Dermis blood vessel endothelial cell (primary cell): ENCODE measurements at places on chromosomes 5 and 9. TPM values are rescaled to one million over a fixed set of nuclear protein-coding genes. Genes with fewer than 3 reads are reported as not detected.

The PCDHB4 gene
- total RNA-seq = 0.17 and 0.19 TPM in 2 replicates

The SLC6A7 gene
- not detected in 2 replicates for total RNA-seq

DNA sequence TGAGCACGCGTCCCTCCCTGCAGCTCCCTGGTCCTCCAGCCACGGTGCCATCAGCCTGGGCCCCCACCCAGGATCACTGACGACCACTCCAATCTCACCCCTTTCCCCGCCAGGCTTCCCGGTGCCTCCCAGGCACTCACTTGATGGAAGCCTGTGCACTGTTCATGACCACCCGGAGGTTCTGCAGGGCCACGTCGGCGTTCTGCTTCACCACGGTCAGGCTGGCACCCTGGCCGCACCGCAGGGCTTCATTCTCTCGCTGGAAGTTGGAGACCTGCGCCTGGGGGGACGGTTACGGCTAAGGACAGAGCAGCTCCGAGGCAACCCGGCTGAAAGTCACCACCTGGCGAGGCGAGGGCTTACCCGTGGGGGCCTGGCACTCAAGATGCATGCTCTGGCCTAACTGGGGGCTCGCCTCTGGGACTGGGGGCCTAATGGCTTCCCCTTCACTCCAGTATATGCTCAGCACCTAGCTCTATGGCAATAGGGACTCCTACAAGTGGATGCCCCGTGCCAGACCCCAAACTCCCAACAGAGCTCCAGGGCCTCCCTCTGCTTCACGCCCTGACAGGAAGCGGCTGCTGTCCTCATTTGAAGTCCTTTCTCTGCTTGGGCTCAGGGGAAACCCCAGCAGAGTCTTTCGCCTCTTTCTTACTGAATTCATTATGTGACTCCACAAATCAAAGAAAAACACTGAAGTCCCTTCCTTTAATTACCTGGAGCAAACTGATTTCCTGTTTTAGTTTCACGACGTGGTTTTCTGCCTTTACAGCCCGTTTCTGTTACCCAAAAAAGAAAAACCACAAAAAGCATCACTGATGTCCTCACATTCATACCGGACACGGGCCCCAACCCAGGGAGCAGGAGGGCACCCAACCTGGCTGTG is 4.2 kb upstream of the SNAPC4 start:
- no peak for DNase-seq

DNA sequence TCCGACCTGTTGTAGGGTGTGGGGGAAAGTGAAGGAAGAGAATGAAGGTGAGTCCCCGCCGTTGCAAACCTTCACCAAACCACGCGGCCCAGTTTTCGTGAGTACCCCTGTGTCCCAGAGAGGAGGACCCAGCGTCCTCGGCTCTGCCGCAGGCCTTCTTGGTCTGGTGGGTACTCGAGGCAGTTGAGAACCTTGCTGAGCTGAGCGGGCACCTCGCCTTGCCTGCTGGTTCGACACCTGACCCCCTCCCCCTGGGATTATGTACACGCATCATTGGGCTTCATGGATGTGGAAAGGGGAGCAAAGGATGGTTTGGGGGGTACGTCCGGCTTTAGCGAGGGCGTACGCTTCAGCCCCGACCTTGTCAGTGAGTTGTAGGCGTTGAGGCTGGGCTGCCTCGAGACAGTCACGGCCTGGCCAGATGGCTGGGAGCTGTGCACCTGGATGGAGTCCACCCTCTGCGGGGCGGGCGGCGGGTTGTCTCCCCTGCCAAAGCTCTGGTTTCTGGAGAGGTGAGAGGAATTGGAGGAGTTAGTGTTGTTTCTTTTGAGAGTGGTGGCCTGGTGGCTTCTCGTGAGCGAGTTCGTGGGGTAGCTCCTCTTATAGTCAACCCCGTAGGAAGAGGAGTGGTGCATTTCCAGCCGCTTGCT is 128.1 kb downstream of the SEMA6A start:
- no peak for DNase-seq

DNA sequence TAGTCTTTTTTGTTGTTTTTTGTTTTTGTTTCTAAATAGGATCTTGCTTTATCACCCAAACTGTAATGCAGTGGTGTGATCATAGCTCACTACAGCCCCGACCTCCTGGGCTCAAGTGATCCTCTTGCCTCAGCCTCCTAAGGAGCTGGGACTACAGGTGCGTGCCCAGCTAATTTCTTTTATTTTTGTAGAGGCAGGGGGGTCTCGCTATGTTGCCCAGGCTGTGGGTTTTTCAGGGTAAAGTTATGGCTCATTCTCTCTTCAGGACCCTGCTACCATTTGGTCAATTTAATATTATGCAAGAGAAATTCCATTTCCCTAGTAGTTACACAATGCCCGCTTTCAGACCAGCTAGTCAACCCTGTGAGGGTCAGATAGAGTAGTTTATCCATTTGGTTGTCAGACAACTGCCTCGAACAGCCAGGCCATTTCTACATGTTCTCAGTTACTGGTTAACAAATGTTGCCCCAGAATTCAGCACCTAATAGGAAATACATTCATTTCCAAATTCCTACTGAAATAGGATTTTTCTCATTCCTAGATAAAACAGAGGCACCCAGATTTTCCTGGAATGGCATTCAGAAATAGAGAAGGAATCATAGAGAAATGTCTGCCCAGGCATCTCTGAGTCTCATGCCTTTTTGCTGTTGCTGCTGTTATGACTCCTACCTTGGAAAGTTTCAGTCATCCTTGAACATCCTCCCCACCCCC is 6.4 kb upstream of the GLIS3 start:
- peak; percentile 45 for DNase-seq

The TIFAB gene
- not detected in 2 replicates for total RNA-seq

DNA sequence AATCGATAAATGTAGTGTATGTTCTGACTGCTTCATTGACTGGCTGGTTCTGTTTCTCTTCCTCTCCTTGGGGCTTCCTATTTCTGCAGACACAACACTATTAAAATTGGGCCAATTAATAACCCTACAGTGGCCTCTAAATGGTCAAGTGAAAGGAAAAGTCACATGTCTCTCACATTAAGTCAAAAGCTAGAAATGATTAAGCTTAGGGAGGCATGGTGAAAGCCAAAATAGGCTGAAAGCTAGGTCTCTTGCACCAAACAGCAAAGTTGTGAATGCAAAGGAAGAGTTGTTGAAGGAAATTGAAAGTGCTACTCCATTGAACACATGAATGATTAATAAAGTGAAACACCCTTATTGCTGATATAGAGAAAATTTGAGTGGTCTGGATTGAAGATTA is 58.2 kb downstream of the CCNH start:
- no peak for DNase-seq

The TENT4A gene
- total RNA-seq = 7.8 and 12.2 TPM in 2 replicates

- DNase-seq = no peak
These were observed 5.1 kb upstream of the ARSI start for GRCh38 chr5:150307617-150308426.

- DNase-seq = no peak
These were observed 33.4 kb downstream of the CEMIP2 start for GRCh38 chr9:71734950-71735349.

GRCh38 chr9:73152953-73153352 is 1.3 kb downstream of the ANXA1 start:
- no peak for DNase-seq

DNA sequence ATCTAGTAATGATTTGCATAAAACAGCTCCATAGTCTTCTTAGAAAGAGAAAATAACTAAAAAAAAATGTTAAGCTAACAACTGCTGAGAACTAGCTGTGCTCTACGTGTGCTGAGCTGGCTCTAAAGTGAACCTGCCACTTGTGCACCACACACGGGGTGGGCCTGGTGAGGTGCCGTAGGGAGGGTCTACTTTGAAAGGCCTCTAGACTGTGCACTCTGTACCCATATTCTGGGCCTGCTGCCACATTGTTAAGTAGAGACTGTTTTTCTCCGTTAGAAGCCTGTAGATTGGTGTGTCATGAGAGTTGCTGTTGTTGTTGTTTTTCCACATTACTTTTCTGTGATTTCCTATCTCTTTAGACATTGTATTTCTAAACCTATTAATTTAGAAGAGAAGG is 93.9 kb downstream of the CD180 start:
- no peak for DNase-seq

The PPP1R26 gene
- 17.0 and 20.8 TPM in 2 replicates for total RNA-seq

DNA sequence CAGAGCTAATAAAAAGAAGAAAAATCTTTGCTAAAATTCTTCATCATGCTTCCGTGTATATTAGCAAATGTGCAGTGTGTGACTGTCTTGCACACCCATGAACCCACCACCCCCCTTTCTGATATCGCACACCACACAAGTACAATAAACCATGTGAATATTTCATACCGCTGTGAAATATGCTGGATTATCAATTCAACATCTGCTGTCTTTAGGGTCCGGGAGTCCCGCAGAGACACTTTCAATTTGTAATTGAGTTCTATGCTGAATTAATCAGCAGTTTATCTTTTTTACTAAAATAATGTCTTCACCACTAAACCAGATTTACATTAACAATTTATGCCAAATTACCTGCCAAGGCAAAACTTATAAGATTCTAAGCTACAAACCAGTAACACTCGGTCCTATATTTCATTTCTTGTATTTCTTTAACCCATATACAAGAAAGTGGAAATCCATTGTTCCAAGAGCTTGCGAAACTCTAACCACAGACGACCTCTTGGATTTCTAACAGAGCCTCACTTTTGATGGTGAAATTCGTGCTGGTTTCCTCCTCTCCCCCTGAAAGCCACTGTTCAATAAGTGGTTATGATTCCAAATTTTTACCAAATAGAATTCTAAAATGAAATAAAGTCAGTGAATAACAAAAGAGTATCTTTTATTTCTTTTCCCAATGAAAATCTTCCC is 44.2 kb downstream of the PSMB7 start:
- no peak for DNase-seq

GRCh38 chr5:132237141-132237540 is 9.5 kb upstream of the P4HA2 start:
- no peak for DNase-seq

GRCh38 chr9:117480729-117481128 is 65.9 kb upstream of the ASTN2 start:
- DNase-seq = no peak

- DNase-seq = no peak
These were observed 6.2 kb upstream of the PDLIM4 start for GRCh38 chr5:132251220-132251725.

The LRRC70 gene
- 48.4 and 60.8 TPM in 2 replicates for total RNA-seq

GRCh38 chr5:36459176-36460135 is 146.9 kb upstream of the SLC1A3 start:
- no peak for DNase-seq
